ENCODE measurements at places on chromosomes 7 and 10. TPM values are rescaled to one million over a fixed set of nuclear protein-coding genes. Genes with fewer than 3 reads are reported as not detected.

GRCh38 chr7:89549768-89550167 is 604.5 kb upstream of the STEAP1 start:
- no peak for DNase-seq
- H3K27me3 ChIP-seq = no peaks in the 10 kb centered on the region
- no peaks in the 10 kb centered on the region for H3K36me3 ChIP-seq
- H3K27ac ChIP-seq = no peak overlapping the region
- H3K4me1 ChIP-seq = no peaks in the 10 kb centered on the region
- no peak overlapping the region for H3K4me3 ChIP-seq

GRCh38 chr10:24307116-24307515 is 98.2 kb downstream of the KIAA1217 start:
- no peak overlapping the region for H3K27ac ChIP-seq
- H3K36me3 ChIP-seq = no peaks in the 10 kb centered on the region
- DNase-seq = no peak

GRCh38 chr7:113835367-113835766 is 83.4 kb downstream of the PPP1R3A start:
- H3K27ac ChIP-seq = no peak overlapping the region
- no peaks in the 10 kb centered on the region for H3K27me3 ChIP-seq
- no peak overlapping the region for H3K4me3 ChIP-seq

- H3K27ac ChIP-seq = no peak overlapping the region
- H3K27me3 ChIP-seq = no peaks in the 10 kb centered on the region
These were observed 7.7 kb upstream of the NDST2 start for GRCh38 chr10:73819081-73819480.

GRCh38 chr7:125492521-125492920 is 562.9 kb upstream of the POT1 start:
- H3K27ac ChIP-seq = no peak overlapping the region
- DNase-seq = no peak
- H3K36me3 ChIP-seq = no peaks in the 10 kb centered on the region

- H3K4me3 ChIP-seq = no peak overlapping the region
- no peak overlapping the region for H3K27ac ChIP-seq
- H3K36me3 ChIP-seq = no peaks in the 10 kb centered on the region
- DNase-seq = no peak
These were observed 18.8 kb upstream of the PDCD4 start for GRCh38 chr10:110852947-110853346.

DNA sequence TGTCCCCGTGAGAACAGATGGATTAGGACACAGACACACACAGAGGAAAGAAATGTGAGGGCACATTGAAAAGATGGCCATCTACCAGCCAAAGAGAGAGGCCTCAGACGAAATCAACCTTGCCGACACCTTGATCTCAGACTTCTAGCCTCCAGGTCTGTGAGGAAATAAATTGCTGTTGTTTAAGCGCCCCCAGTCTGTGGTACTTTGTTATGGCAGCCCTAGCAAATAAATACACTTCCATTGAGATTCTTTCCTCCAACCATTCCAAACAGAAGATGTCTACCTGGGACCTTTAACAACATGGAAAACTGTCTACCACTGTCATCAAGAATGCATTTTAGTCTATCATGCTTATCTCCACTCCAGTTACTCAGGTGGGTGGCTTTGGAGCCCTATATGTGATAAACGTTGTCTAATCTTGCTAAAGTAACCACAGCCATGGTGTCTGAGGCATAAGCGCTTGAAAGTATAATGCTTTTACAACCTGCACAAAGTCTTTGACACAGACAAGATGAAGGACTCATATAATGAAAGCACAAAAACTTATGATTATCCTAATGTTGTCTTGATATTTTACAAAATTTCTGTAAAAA is 244.3 kb downstream of the MTERF1 start:
- no peak overlapping the region for H3K27ac ChIP-seq
- no peaks in the 10 kb centered on the region for H3K36me3 ChIP-seq
- DNase-seq = no peak
- H3K4me1 ChIP-seq = no peaks in the 10 kb centered on the region

- no peak overlapping the region for H3K27ac ChIP-seq
- H3K4me3 ChIP-seq = no peak overlapping the region
- no peaks in the 10 kb centered on the region for H3K27me3 ChIP-seq
- DNase-seq = no peak
These were observed 14.8 kb downstream of the ANXA7 start for GRCh38 chr10:73399063-73399462.

The ZMIZ2 gene
- 22.8 TPM for polyA plus RNA-seq

The SPAG6 gene
- not detected for polyA plus RNA-seq

The RTKN2 gene
- polyA plus RNA-seq = 0.73 TPM

The LCOR gene
- 51.3 TPM for polyA plus RNA-seq

The CALML3 gene
- polyA plus RNA-seq = not detected

The TEX47 gene
- polyA plus RNA-seq = not detected

All from naive B cell (primary cell).